M059J (cell line): ENCODE measurements at places on chromosomes 2 and 18. TPM values are rescaled to one million over a fixed set of nuclear protein-coding genes. Genes with fewer than 3 reads are reported as not detected.
A peak's percentile ranks its signal among the peaks of the same experiment; 100 is the strongest.

GRCh38 chr18:31686986-31687928, 2.9 kb upstream of the B4GALT6 start:
- DNase-seq: no peak

DNA sequence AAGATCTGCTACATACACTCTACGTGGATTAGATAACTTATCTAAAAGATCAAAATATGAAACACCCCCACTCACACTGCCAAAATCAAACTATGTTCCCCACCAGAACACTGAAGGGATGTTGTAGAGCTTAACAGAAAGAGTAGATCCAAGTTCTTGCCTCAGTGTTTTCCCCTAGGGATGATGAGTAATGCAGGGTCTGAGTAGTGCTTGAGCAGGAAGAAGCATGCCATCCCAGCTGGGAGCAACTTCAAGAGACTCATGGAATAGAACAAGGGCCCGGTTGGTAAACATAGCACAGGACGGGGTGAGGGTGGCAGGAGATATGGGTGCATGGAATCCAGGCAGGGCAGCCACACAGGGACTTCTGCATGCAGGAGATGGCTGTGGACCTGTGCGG, 74.3 kb downstream of the SNTG2 start:
- DNase-seq: peak; percentile 11

TUBB8B gene
- total RNA-seq: not detected in 2 replicates

SAG gene
- total RNA-seq: not detected in 2 replicates
